ENCODE measurements at places on chromosomes 6 and 20.

- no peak for DNase-seq
Observed at GRCh38 chr6:109194880-109195279, 99.6 kb downstream of the CEP57L1 start.

- DNase-seq, result no peak
Observed at GRCh38 chr20:60869087-60869486, 383.0 kb upstream of the CDH4 start.

DNA sequence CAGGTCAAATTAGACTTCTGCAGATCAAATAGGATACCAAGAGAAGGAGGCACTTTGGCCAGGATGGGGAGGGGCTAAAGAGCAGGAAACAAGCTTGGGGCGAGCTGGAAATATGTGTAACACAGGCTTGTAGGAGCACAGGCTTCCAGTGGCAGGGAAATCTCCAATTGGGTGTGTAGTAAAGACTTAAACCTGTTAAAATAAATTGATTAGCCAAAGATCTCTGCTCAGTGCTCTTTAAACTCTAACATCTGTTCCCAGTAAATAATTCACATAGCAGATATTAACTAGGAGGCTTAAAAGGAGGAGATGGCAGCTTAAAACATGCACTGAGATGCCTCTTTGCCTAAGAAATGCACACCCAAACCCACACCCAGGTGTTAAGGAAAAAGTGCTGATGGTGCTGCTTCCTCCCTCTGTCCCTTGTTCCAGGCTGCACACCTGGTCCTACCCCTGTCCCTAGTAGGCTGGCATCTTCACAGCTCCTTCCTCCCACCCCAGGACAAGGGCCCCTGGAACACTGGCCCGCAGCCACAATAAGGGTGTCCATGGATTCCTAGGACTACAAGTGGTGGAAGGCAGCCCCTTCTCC lies 93.5 kb upstream of the MLN start:
- DNase-seq, result no peak

DNA sequence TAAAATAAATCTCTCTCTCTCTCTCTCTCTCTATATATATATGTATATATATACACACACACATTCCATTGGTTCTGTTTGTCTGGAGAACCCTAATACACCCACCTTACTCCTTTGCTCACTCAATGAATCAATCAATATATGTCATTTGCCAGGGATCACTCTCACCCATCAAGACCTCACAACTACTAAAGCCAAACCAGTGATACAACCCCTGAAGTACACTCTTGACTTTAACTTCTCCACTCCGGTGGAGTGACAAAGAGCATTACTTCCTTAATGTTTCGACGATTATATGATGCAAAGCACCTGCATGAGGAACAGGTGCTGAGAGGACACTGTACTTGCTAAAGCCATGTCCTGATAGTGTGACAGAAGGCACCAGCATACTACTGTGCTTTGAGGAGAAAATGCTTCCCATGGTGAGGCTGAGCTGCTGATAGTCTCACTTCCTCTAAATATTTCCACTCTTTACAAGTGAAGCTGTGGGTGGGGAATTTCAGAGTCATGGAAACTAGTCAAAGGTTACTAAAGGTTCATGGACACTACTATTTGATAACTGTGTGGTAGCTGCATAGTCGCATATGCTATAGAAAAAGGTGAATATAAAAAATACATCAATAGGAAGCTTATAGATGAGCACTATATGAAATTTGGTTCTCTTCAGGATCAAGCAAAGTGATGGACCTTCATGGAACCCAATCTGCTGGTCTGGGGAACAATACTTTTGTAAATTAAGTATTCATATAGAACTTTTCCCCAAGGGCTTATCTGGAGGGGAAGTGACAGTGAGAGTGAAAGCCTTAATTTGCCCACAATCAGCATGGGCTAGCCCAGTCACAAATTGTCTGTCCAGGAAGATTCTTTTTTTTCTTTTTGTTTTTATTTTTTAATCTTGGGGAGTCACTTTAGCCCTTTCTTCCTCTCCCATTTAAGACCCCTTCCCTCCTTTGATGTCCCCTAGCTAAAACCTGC lies 141.9 kb upstream of the NEDD9 start:
- no peak for DNase-seq

DNA sequence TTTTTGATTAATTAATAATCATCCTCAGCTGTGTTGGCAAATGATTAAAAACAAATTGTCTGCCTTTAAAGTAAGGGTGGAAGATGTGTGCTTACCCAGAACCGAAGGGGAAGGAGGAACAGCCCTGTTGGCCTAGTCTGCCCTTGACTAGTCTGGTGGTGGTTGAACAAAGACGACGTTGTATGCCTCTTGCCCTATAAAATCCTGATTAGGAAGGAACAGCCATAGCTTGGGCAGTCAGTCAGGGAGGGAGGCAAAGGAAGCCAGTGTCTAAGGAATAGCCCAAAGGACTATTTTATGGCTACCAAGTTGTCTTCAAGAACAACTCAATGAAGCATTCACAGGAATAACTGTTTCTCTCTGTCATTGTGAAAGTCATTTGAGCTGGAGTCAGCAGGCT lies 70.7 kb downstream of the PRDM1 start:
- DNase-seq, result no peak
